ENCODE measurements at places on chromosomes 4 and X.

GRCh38 chrX:42604302-42604701 is 173.7 kb downstream of the PPP1R2C start:
- DNase-seq, result no peak

GRCh38 chrX:18973527-18974192 is 10.3 kb downstream of the PHKA2 start:
- no peak for DNase-seq

DNA sequence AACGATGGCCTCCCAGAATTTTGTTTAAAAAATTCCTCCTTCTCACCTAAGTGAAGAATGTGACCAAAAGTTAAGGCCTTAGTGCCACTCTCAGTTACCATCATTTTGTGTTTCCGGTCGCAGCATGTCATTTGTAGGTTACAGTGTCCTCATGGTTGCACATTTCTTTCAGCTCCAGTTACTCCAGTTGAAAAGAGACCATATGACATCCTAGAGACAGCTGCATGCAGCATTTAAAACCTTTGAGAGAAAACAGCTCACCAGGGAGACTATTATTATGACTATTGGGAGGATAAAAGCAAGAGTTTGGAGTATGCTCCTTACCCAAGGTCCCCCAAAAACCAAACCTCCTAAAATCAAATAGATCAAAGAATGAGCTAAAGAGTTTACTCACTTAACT is 45.8 kb downstream of the MGARP start:
- no peak for DNase-seq

- no peak for DNase-seq
Measured at GRCh38 chr4:73821325-73821724, 15.2 kb upstream of the CXCL6 start.

- DNase-seq, result no peak
Measured at GRCh38 chr4:90183254-90183653, 56.1 kb downstream of the CCSER1 start.

GRCh38 chr4:157128395-157128794 is 52.4 kb downstream of the GLRB start:
- peak; percentile 7 for DNase-seq

DNA sequence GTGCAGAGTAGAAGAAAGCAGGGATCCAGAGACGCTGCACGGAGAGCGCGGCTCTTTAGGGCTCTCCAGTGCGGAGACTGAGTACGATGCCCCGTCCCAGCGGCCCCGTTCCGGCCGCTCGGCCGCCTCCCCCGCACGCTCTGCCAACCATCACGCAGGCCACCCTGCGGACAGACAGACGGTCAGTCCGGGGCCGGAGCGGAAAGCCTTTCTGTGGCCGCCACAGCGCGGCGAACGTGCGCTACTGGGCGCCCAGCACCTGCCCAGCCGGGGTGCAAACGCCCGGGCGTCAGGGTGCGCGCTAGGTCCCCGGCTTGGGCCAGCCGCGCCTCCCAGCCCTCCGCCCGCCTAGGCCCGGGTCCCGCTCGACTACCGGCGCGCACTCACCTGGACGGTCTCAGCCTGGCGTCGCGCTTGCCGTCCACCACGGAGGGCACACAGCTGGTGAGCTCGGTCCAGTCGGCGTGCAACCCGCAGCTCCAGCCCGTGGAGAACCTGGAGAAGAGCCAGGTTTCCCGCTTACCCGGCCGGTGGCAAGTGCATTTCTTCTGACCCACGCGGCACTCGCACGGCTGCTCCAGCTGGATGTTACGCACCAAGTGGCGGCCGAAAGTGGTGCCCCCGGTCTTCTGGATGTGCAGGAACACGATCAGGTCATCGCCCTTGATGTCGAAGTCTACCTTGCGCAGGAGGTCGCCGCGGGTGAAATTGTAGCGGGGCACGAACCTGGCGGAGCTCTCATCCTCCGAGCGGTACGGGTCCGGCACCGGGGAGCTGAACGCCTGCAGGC is 1.8 kb downstream of the HS6ST2 start:
- DNase-seq, result no peak

Data from AG08396 (cell line).